Aorta (tissue), 5 donors: ENCODE measurements at places on chromosomes 12 and 14. TPM values are rescaled to one million over a fixed set of nuclear protein-coding genes. Genes with fewer than 3 reads are reported as not detected.

PRORP gene
- 11.0 TPM for polyA plus RNA-seq

AKAP5 gene
- 1.4 TPM for polyA plus RNA-seq

ENDOU gene
- 0.74 TPM for polyA plus RNA-seq

TMEM229B gene
- polyA plus RNA-seq = 0.28 TPM

SCNN1A gene
- 1.5 TPM for polyA plus RNA-seq

GSKIP gene
- 13.7 TPM for polyA plus RNA-seq

DLK1 gene
- polyA plus RNA-seq = 0.13 TPM

POTEG gene
- not detected for polyA plus RNA-seq
